Stimulated activated CD8-positive, alpha-beta memory T cell treated with anti-CD3 and anti-CD28 coated beads, Interleukin-2, amount 100 ng/mL, for 1 hour (primary cell): ENCODE measurements at places on chromosomes 1 and 21.
A peak's percentile ranks its signal among the peaks of the same experiment; 100 is the strongest.

GRCh38 chr1:162404550-162405160, 7.3 kb downstream of the SH2D1B start:
- no peak for DNase-seq

- no peak for DNase-seq
Measured at GRCh38 chr1:175376194-175376593, 183.6 kb upstream of the KIAA0040 start.

DNA sequence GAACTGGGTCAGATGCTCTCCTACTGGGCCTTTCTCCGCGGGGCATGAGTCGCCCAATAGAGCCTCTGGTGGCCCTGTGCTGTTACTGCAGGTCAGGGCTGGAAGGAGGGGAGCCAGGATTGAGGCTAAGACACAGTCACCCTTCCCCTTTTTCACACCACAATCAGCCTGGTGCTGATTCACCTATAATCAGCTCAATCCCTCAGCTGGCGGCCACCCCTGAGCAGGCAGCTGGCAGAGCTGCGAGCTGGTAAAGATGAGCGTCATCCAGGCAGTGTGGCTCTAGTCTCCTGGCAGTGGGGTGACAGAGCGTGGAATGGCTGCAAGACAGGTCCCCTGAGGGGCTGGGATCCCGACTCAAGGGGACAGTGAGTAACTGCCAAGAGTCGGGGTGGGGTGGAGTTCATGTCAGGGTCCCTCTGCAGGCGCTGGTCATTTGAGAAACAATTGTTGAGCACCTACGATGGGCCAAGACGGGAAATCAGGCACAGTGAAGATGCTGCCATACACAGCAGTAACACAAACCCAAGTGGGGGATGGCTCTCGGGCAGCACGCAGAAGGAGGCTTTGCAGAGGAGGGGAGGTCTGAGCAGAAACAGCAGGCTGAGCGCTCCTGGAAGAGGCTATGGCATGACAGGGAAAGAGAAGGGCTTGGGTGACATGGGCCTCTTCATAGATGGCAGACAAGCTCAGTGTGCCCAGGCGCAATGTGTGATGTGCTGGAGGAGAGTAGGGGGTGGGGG, 21.8 kb downstream of the ATF3 start:
- DNase-seq: peak; percentile 29

GRCh38 chr1:86155051-86155806, 1.3 kb downstream of the COL24A1 start:
- DNase-seq: no peak

DNA sequence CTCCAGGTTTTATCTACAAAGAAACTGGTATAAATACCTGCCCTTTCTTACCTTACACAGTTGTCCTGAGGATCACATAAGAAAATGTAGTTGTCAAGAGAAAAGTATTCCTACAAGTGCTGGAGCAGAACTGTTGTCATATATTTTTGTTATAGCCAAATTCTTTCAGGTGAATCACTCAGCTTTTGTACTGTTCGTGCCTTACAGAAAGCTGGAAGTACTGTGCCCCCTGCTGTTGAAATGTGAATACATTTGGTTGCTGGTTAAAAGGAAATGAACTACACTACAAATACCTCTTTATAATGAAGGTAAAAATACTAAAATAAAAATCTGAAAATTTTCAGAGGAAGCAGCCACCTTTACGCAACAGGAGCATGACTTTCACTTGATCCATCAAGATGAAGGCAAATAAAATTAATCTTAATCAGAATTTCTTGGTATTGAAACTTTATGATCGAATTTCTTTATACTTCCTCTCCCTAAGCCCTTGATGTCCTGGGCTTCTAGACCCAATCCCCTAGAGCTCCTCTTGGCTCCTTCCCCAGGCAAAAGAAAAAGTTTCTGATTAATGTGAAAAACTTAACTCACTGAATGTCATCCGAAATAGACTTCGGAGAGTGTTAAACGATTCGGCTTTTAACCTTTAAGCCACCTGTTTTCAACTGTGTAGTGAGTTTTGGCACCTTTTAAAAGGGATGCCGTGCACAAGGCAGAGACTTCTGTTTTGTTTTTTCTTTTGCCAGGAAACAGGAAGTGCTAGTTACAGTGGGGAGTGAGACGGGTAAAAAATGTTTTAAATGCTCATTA, 12.5 kb downstream of the CHML start:
- no peak for DNase-seq

GRCh38 chr1:245510144-245510543, 355.4 kb downstream of the KIF26B start:
- no peak for DNase-seq

DNA sequence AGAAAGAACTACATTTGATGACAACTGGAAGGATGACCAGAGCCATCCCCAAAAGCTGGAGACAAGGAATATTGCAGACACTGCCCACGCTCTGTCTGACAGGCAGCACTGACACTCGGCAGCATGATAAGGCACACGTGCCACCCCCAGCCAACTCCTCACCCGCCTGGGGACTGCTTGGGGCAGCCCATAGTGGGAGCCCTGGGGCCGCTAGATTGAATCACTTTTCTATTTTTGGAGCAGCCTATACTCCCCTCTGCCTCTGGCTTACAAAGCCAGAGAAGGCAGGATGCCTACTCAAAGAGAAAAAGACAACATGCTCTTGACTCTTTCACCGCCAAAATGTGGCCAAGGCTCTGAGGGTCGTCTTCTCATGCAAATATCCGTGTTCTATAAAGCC, 1.3 kb downstream of the SMG5 start:
- no peak for DNase-seq

DNA sequence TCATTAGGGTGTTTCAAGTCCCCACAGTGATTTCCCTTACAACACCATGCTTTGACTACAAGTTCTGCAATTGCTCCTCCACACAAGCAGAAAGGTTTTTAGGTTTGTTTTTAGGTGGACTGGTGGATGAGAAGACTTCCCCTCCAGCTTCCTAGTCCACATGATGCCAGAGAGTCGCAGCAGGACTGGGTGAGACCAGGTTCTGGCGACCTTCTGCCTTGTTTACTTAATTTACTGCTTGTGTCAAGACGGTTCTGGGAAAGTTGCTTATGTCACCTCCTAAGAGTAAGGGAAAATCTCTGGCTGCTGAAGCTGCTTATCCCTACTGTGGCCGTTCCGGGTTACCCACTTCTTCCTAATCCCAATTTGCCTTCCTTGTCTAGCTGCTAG, 76.4 kb downstream of the GLUL start:
- no peak for DNase-seq

GRCh38 chr1:82052563-82052962, 251.8 kb downstream of the ADGRL2 start:
- no peak for DNase-seq

- DNase-seq: no peak
Measured at GRCh38 chr1:97898948-97899347, 21.9 kb downstream of the DPYD start.

DNA sequence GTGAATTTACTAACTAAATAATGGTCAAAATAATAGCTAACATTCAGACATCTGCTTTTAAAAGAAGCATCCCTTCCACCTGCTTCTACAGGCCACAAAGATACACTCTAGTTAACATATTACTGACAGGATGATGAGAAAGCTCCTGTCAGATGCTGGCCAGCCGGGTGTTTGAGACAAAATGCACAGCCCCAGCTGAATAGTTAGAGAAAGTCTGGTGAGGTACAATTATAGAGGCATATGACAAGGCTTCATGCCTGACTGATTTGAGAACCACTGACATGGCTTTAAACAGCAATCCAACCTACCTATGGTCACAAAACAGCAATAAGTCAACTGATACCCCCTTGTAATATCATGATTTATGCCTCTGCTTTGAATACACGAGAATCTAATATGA, 137.0 kb downstream of the DENND1B start:
- DNase-seq: no peak

GRCh38 chr1:209485167-209485566, 98.3 kb upstream of the CAMK1G start:
- no peak for DNase-seq

- no peak for DNase-seq
Measured at GRCh38 chr1:19866758-19867157, 15.4 kb upstream of the OTUD3 start.

GRCh38 chr1:243587823-243588560, 262.1 kb downstream of the AKT3 start:
- no peak for DNase-seq

DNA sequence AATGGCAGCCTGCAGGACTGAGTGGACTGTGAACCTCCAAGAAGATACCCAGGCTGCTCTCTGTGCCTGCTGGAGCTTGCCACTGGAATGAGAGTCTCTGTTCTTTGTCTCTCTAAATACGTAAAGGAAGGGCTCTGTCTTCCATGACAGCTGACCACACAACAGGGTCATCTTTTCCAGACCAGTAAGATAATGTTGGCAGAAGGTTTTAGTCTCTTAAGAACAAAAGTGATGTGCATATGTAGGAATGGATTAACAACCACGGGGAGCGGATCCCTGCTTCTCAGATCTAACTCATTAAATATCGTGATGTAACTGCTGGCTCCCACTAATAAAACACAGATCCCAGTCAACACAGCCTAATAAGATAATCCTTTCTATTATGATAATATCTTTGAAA, 67.5 kb downstream of the MAP10 start:
- no peak for DNase-seq

DNA sequence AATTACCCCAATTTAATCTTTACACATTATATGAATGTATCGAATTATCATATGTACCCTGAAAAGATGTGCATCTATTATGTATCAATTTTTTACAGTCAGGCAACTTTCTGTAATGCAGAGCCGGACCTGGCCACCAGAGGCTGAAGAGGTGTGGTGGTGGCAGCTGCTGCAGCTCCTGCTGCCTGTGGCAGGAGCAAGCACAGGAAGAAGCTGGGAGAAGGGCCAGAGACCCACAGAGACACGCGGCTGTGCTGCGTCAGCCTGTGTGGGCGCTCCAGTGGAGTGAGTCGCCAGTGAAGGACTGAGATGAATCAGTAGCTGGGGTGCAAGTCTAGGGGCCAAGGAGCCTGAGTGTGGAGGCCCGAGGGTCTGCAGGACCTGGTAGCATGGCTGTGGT, 74.3 kb upstream of the COG2 start:
- DNase-seq: no peak

- no peak for DNase-seq
Measured at GRCh38 chr21:35217504-35218060, 168.5 kb upstream of the RUNX1 start.

GRCh38 chr1:218772575-218772974, 401.1 kb upstream of the LYPLAL1 start:
- no peak for DNase-seq

DNA sequence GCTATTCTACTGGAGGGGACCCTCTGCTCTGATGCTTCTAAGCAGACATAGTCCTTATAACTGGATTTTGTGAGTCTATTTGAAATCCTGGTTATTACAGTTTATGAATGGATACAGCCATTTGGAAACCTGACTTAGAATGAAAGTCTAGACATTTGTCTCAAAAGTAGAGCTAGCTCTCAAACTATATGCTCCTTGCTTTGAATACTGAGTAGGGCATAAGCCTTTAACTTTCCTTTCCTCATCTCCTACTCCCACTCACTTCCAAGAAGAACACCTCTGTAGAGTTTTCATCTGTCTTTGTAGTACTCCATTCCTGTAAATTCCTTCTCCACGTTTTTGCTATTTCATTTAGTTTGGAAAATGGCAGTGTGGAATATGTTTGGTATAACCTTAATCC, 9.0 kb upstream of the ARID1A start:
- DNase-seq: no peak

DNA sequence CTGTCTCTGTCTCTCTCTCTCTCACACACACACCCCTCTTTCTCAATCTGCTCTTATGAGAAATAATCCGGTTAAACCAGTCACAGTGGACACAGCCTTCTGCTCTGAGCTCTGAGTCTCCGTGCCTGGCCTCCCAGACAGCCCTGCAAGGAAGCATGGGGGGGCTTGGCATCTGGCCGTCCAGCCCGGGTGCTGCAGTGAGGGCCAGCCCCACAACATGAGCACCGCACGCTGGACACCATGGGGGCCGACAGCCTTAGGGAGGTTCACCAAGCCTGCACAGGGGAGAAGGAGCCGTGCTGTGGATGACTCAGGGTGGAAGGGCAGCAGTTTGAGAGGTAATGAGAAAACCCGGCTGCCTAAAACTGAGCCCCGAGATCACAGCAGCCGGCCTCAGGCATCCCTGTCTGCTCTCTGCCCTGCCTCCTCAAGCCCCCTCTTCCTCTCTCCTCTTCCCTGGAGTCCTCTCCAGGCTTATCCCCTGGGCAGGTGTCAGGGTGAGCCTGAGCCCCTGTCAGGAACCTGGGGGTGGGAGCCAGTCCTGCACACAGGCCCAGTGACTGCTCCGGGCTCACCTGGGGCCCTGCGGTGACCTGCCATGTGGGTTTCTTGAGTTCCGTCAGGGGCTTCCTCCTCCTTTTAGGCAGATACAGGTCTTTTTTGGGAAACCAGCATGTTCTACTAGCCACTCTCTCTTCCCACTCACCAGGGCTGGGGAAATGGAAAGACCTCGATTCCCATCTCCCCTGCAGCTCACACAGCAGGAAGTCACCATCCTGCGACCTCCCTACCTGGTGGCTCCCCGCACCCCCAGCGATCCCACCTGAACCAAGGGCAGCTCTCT, 92.8 kb downstream of the ITPKB start:
- DNase-seq: no peak

DNA sequence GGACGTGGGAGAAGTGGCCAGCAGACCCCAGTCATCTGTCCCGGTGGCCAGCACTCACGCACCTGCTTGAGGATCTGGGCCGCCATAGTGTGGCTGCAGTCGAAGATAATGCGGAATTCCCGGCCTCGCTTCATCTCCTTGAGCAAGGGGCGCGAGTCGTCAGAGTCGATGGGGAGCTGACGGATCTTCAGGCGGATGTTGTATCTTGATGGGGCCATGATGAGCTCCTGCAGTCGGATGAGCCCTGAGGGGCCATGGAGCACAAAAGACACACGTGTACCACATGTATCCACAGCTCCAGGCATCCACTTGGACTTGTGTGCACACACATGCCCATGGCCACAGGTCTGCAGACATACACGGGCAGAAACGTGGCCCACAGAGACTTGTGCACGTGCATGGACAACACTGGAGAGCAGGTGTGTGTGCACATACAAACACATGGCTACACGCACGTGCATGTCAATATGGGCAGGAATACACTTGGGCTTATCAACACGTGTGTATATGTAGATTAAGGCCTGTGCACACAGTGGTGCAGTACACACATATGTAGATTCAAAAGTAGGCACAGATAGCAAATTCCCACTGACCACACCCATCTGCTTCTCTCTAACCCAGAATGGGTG, 162.1 kb downstream of the GRIK3 start:
- no peak for DNase-seq

DNA sequence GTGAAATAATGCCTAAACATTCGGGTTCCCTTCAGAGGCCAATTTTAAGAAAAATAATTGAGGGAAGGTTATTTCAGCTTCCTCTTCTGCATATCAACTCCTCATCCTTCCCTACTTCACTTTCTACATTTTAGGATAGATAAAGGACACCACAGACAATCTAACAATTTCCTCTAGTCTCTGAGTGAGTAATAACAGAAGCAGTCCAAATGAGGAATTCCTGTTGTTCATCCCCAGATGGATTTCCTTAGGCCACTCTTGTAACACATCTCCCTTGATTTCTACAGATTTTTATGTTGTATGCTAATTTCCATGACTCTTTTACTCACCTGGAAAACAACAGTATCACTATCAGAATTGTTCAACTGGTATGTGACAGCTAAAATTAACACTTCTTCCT, 87.7 kb upstream of the LYPLAL1 start:
- no peak for DNase-seq
